ENCODE measurements at places on chromosomes 6 and 20.

DNA sequence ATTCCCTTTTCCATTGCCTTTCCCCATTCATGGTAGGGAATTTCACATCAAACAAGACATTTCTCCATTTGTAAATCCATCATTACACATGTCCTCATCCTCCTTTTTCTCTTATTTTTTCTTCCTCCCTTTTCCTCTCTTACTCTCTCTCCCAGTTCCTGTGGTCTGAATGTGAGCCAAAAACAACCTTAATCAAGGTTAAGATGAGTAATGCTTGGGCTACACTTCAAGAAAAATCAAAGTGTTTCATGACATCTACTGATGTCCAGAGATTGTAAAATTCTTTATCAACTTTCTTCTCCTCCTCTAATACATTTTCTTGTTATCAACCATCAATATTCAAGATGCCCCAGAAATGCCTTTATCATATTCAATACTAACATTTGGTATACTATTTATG, 208.0 kb upstream of the PRND start:
- no peak for DNase-seq

DNA sequence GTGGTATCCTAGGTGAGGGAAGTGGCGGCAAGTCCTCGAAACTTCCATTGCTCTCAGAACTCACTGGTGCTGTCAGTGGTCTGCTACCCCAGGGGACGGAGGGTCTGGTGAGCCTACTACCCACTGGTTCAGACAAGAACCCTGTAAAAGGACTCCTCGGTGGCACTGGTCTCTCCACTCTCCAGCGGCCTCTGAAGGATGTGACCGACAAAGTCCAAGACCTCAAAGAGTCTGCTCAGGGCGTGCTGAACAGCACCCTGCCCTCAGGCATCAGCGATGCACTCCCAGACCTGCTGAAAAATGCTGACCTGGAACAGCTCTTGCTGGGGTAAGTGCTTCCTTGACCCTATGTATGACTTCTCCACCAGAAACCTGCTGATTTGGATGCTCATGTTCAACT, 51.8 kb downstream of the CDK5RAP1 start:
- DNase-seq = no peak

GRCh38 chr6:26613689-26614683, 17.2 kb downstream of the ABT1 start:
- peak; percentile 8 for DNase-seq

DNA sequence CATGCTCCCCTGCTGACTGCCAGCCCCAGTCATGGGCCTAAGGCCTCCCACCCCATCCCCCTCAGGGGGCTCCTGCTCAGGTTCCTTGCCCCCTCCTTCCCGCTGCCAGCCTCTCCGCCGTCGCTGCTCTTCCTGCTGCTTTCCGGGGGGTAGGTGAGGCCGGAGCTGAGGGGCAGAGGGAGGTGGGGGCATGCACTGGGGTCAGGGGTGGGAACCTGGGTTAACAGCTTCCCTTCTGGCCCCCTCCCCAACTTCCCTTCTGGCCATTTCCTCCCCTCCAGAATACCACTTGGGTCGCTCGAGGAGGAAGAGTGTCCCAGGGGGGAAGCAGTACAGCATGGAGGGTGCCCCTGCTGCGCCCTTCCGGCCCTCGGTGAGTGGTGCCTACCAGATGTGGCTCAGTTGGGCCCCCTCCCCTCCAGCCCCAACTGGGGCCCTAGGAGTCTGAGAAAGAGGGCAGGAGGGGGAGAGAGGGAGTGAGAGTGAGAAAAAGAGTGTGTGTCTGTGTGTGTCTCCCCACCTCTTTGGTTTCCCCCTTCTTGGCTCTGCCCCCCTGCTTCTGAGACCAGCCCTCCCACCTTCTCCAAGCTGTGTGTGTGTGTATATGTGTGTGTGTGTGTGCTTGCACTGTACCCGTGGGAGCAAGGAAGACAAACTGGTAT, 12.1 kb downstream of the SYNGAP1 start:
- no peak for DNase-seq

- DNase-seq = no peak
These were observed 11.3 kb upstream of the RBM24 start for GRCh38 chr6:17269840-17270239.

DNA sequence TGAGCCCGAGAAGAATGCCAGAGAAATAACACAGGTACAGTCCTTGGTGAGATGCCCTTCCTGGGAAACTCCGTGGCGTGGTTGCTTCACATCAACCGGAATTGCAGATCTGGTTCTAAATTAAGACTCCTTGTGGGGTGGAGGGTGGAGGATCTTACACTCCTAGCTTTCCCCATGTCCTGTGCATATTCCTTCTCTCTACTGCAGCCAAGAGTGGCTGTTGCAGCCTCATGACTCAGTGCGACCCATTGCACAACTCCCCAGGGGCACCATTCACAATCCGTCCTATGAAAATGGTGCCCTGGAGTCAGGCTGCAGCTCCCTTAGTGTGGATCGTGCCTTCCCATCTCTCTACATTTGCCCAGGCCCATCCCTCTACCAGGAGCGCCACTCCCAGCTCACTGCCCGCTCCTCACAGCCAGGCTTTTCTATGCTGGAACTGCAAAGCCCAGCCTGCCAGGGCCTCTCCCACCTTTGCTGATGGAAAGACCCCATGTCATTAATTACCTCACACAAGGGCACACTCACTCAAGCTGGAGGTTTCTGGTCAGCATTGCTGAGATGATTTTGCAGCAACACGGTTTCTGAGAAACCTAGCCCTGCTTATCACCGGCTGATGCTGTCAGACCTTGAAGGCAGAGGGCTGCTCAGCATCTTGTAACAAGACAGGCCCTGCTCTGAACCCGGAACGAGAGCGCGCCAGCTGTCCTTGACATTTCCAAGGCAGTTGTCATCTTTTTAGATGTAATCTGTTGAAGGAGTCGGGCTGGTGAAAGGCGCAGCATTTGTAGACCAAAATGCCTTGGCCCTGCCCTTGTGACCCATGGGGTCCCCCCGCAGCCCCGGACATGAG, 39.7 kb downstream of the SIRPA start:
- DNase-seq = no peak

DNA sequence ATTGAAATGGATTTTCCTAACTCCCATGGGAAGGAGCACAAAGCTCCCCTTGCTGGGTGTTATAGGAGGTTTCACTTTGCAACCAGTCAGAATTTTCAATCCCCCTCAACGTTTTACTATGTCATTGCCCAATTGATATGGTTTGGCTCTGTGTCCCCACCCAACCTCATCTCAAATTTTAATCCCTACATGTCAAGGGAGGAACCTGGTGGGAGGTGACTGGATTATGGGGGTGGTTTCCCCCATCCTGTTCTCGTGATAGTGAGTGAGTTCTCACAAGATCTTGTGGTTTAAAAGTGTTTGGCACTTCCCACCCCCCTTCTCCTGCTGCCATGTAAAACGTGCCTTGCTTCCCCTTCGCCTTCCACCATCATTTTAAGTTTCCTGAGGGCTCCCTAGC, 62.9 kb downstream of the ZMYND8 start:
- no peak for DNase-seq

- no peak for DNase-seq
These were observed 106.1 kb upstream of the TMEM170B start for GRCh38 chr6:11431455-11431937.

DNA sequence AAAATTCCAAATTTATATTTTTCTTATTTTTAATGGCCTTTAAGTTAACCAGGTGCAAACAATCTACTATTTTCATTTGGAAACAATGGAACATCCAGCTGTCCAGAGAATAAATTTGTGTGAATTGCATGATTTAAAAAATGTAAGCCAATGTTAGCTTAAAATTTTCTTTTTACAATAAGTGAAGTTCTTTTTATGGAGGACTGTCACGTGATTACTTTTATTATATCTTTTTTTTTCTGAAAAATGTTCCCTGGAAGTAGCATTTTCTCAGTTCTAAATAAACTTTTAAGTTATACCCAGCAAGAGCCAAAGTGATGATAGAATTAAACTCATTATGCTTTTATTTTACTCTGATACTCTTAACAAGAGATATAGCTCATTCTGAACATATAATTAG, 267.7 kb upstream of the SLC35B3 start:
- no peak for DNase-seq

DNA sequence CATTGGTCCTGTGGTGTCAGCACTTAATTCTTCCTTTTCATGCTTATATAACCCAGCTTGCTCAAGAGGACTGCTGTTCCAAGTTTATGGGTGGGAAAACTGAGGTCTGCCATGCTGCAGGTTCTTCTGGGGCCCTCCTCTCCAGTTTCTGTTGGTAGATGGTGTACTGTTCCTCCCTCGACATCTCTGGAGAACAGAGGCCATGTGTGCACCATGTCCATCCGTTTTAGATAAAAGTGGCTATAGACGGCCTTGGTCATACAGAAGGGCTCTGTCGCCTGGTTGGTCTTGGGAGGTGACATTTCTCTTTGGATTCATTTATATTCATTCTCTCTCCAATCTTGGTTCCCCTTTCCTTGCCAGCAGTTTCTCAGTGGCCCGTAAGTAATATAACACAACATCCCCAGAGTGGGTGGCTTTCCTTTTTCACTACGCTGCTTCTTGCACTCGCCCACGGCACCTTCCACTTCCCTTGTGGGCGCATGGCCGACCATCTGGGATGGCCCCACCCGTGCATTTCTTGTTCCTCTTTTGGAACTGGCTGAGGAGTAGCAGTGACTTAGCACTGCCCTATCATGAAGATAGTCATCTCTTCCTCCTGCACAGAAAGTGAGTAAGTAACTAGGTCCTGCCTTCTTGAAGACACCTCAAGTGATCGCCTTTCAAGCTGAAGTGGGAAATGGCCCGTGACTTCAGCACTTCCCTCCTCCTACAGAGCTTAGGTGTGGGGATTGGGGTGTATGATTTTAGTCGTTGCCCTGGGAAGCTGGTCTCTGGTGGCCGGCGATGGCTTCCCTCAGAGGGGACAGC, 94.2 kb downstream of the RREB1 start:
- DNase-seq = no peak

GRCh38 chr20:4216142-4216735, 200.9 kb upstream of the RNF24 start:
- no peak for DNase-seq

DNA sequence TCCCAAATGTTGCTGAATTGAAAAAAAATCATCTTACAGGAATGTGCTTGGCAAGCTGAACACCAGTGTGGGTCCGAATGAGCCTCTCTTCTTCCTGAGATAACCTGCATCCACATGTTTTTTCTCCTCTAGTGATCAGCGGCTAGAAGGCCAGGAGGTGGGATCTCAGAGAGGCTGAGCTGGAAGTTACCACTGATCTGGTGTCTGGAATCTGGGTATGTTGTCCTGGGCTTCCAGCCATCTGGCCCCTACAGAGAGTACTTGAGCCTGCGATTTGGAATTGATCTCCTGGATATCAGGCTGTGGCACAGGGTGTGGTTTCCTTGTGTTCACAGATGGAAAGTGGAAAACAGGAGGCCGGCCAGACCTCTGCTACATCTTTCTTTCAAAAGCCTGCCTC, 35.9 kb downstream of the SULF2 start:
- peak; percentile 83 for DNase-seq

DNA sequence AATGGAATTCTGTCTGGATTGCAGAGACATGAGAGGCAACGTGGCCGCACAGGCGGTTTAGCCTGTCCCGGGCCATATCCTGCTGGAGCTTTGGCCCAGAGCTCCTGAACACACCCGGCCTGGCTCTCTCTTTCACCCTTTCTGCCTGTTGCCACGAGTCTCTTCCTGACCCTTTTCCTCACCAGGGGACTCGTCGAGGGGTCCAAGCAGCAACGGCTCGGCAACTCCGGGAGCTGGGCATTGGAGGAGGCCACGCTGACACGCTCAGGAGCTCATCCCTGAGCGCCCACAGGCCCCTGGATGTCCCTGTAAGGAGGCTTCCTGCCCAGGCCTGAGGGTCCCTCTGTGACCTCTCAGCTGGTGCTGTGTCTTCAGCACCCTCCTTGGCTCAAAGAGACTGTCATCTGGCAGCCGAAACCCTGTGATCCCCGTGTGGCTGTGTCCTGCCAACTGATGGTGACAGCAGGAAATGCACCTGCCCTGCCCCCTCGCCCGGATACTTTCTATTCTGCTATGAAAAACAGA, 103.8 kb downstream of the RNASET2 start:
- DNase-seq = no peak

Data from NCI-H524 (cell line).